ENCODE measurements at places on chromosomes 1 and 21.
A peak's percentile ranks its signal among the peaks of the same experiment; 100 is the strongest.

GRCh38 chr1:11967028-11967547 is 13.2 kb upstream of the MFN2 start:
- no peak for DNase-seq

- DNase-seq = peak; percentile 88
These were observed at the start of gene PSMB4 for GRCh38 chr1:151399324-151400171. Gene PSMB4, plus strand, starts transcription at chr1:151399573. Its CDS starts 15 bp downstream, at chr1:151399588.

DNA sequence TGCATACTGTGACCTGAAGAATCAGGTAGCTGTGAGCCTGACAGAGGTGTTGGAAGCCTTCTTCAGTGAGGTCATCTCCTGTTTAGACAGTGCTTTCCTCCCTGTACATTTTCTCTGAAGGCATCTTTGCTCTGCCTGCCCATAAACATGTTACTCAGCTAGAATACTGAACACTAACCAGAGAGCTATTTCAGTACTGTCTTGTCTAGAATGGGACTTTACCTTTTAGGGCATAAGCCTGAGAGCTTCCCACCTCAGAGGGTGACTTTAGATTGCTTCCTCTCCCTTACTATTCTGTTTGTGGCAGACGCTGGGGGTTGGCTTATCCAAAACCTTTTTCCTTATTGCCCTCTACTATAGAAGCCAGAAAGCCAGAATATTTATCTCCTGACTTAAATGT is 23.3 kb upstream of the ZNF326 start:
- DNase-seq = no peak

GRCh38 chr1:51957618-51958017 is 32.9 kb downstream of the RAB3B start:
- DNase-seq = no peak

All from activated CD8-positive, alpha-beta memory T cell treated with anti-CD3 and anti-CD28 coated beads for 24 hours (primary cell).